ENCODE measurements at places on chromosomes 16 and 17.

GRCh38 chr17:60590070-60590469 lies 9.9 kb upstream of the PPM1D start:
- DNase-seq: no peak

DNA sequence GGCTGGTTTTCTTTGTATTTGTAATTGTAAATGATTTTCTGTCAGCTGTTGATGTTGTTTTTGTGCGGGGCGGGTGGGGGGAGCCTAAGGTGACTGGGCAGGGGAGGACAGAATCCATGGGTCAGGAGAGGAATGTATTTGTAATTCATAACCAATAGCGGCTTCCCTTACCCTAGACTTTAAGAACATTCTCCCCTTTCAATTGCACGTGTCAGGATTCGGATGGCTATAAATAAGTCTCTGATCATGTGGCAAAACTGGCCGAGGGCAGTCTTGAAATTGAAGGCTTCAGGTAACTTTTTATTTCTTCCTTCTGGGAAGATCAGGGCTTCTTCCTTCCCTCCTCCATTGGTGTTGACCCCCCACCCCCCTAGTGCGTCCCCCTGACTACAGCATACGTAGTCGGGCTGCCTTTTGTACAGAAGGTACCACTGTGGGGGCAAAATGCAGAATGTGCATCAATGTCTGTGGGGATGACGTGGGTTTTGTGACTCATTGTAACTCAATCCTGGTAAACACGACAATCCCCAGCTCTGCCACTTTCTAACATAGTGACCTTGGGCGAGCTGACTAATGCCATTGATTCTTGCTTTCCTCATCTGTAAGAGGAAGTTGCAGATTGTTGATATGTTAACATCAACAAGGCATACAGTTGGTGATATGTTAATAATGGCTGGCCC lies 16.2 kb downstream of the MARCHF10 start:
- no peak for DNase-seq

GRCh38 chr17:61389670-61390478 lies 9.8 kb upstream of the TBX2 start:
- no peak for DNase-seq

DNA sequence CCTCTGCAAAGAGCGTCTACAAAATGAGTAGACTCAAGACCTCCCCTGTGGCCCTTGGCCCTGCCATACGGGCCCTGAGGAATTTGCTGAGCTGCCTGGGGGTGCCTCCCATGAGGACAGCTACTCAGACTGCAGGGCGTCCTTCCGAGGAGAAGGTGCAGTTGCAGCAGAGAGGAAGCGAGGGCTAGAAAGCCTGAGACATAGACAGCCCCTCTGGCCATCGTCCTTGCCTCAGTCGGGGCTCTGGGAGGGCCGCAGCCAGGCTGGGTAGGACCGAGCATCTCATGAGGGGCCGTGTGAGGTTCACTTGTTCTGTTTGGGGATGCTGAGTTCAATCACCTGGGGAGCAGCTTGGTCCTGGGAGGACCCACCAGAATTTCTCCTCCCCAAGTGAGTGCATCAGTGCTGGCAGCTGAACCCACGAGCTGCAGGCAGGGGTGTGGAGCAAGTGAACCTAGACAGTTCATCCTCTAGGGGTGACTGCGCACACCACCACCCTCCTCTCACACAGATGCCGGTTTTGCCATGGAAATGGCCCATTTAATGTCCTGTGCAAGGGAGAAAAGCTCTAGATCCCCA lies 20.3 kb downstream of the RAB11FIP4 start:
- DNase-seq: no peak

DNA sequence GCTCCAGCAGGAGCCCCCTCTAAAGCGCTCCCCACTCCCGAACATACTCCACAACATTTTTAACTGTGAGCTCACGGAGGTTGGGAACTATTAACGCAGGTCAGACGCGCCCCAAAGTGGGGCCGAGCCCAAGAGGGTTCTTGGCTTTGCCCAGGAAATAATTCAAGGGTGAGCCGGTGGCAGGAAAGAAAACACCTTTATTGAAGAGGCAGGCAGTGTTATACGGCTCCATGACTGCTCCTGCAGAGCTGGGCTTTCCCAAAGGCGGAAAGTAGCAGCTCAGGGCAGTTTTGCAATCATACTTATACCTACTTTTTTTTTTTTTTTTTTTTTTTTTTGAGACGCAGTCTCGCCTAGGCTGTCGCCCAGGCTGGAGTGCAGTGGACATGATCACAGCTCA lies 6.2 kb downstream of the ADCY9 start:
- no peak for DNase-seq

DNA sequence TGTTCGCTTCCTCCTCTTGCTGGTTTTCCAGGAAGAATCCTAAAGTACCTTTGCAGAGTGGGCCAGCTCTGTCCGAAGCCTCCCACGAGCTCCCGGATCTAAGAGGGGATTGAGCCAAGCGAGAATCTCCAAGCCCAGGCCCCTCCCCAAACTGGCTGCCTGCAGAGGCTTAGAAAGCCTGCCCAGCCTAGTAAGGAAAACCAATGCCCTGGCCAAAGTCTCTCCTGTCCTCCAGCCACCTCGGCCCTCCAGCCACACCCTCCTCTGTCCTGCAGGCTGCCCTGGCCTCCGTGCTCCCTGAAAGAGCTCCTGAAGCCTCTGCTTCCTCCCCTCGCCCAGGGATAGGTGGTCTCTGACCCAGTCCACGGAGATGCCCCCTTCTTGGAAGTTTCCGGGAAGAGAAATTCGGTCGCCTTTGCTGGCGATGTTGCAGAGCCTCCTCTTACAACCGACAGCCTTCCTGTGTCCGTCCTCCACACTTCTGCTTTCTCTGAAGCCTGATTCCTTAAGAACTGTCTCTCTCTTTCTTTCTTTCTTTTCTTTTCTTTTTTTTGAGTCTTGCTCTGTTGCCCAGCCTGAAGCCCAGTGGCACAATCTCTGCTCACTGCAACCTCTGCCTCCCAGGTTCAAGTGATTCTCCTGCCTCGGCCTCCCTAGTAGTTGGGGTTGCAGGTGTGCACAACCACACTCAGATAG lies 54.9 kb upstream of the TOB1 start:
- no peak for DNase-seq

DNA sequence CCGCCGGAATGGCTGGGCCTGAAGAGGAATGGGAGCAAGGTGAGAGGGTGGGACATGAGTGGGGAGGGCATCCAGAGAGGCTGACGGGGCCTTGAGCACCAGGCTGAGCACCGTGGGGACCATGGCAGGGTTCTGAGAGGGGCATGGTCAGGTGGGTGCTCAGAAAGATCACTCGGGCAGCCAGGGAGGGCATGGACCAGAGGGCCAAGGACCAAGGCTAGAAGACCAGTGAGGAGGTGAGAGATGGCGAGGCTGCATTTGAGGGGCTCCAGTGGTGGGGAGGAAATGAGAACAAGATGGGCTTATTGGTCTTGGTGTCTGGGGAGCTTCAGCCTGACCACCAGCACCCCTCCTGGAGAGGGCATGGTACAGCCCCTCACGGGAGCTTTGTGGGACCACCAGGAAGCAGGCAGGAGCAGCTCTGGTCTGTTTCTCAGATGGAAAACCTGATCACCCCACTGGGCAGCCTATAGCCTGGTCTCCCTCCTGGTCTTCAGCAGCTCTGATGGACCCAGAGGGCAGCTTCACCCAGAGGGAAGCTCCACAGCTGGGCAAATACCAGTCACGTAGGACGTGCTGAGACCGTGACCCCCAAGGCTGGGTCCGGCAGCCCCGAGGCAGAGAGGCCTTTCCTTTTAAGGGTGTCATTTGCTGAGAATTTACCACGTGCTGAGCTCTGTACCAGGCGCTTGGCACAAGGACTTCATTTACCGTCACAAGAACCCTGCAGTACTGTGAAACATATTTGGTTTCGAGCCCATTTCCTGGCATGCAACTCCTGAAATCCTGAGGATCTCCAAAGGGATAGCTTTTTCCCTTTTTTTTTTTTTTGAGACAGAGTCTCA lies 11.4 kb upstream of the NCBP3 start:
- no peak for DNase-seq

GRCh38 chr17:47279062-47279801 lies 25.6 kb downstream of the ITGB3 start:
- no peak for DNase-seq

GRCh38 chr17:32265192-32265923 lies at the start of gene RHBDL3:
RHBDL3 (plus strand) TSS chr17:32265832; CDS start chr17:32266190, 358 bp downstream.
- DNase-seq: no peak

DNA sequence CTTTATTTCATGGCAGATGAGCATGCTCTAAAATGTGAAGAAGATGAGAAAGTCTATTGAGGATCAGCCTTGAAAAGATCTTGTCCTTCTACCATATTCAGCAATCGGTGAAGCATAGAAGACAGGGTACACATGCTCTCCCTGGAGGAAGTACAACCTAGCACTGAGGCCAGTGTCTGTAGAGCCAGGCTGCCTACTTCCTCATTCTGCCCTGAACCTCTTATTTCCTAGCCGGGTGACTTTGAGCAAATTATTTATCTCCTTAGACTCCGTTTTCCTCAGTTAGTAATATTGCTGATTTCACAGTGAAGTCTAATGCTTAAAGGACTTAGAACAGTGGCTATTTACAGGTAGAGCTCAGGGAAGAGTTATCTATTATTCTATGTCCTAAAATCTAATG lies 58.4 kb downstream of the TMEM100 start:
- peak; percentile 2 for DNase-seq

DNA sequence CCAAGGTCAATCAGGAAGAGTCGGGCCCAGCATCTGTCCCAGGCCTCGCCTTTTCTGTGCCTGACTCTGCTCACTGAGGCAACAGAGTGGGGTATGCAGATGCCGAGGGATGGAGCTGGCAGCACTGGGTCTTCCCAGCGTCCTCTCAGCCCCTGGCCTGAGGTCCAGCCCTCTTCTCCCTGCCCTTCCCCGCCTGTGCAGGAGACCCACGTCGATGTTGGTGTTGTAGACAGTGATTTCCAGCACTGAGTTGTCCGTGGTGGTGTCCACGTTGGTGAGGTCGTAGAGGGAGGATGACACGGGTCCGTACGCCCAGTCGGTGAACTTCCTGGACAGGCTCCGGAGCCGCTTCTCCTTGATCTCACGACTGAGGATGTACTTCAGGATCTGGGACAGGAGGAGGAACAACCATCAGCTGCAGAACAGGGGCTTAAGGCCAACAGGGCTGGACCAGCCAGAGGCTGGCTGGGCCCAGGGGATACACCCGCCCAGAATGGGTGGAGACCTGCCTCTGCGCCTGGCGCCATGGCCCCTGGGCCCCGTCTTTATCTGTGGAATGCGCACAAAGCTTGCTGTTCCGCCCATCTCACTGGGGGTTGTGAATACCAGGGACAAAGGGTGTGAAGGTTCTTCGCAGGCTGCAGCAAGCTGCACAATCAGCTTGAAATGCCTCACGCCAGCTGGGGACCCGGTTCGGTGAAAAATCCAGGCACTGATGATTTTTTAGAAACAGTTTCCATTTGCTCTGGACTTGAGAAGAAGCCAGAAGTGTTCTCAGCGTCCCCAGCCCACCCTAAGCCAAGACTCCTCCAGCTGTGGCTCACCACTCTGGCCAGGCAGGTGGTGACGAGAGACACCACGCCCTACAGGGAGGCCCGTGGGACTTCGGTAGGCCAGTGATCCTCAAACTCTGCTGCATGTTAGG lies 27.5 kb downstream of the TRPV3 start:
- no peak for DNase-seq

Data from CD4-positive, alpha-beta T cell treated with Interleukin-4 for 4 hours (primary cell).